ENCODE measurements at places on chromosomes 5 and 9. TPM values are rescaled to one million over a fixed set of nuclear protein-coding genes. Genes with fewer than 3 reads are reported as not detected.

DNA sequence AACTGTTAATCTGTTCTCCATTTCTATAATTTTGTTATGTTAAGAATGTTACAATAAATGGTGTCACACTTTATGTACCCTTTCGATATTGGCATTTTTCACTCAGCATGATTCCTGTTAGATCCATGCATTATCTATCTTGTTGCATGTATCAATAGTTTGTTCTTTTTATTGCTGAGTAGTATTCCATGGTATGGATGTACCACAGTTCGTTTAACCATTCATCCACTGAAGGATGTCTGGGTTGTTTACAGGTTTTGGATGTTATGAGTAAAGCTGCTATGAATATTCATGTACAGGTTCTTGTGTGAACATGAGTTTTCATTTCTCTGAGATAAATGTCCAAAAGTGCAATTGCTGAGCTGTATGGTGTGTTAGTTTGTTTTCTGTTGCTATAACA is 26.3 kb upstream of the CCDC112 start:
- H3K27me3 ChIP-seq = no peaks in the 10 kb centered on the region
- no peak for DNase-seq
- H3K36me3 ChIP-seq = no peaks in the 10 kb centered on the region
- H3K4me3 ChIP-seq = no peak overlapping the region
- H3K27ac ChIP-seq = no peak overlapping the region
- no peaks in the 10 kb centered on the region for H3K4me1 ChIP-seq

- H3K27ac ChIP-seq = peak within 1 kb of the TSS; percentile 96
- peak within 1 kb of the TSS; percentile 91 for H3K4me3 ChIP-seq
- H3K27me3 ChIP-seq = no peaks in the 10 kb centered on the region
- DNase-seq = no peak
- peaks cover 43% of the 10 kb centered on the region for H3K4me1 ChIP-seq
- no peaks in the 10 kb centered on the region for H3K36me3 ChIP-seq
Measured at GRCh38 chr9:134325813-134326723, at the start of gene RXRA. RXRA (plus strand) TSS chr9:134326455; CDS start chr9:134326632, 177 bp downstream.

- no peaks in the 10 kb centered on the region for H3K4me1 ChIP-seq
- DNase-seq = no peak
- no peaks in the 10 kb centered on the region for H3K36me3 ChIP-seq
- H3K27ac ChIP-seq = no peak overlapping the region
- no peak overlapping the region for H3K4me3 ChIP-seq
Measured at GRCh38 chr5:117859176-117859575, 1129.2 kb downstream of the DTWD2 start.

DNA sequence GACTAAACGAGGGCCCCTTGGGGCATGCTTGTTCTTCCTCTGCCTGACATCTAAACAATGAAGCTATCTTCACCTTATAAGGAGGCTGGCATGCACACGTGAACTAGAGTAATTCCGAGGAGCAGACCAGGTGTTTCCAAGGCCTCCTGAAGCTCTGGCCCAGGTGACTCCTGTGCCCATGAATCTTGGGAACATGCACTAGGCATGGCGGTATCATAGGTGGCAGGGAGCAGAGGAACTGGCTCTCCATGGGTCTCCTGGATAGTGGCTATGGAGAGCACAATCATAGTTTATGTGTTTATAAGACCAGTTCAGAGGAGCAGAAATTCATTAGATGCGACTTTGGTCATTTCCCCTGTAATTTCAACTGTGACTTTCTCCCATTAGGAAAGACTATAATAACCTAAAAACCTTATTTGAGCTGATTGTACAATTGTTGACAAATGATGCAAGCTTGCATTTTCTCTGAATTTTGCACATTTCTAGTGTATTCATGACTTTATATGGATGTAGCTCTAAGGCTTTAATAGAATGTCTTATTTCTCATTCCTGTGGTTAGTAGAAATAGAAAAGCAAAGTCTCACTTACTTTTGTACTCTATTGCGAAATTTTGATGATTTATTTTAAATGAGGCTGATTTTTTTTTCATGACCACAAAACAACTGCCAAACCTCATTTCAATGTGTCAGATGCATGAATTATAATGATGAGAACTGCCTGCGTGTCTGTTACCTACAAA is 135.3 kb upstream of the RPS23 start:
- H3K27ac ChIP-seq = peak overlapping the region; percentile 52
- no peak for DNase-seq
- no peak overlapping the region for H3K4me3 ChIP-seq

DNA sequence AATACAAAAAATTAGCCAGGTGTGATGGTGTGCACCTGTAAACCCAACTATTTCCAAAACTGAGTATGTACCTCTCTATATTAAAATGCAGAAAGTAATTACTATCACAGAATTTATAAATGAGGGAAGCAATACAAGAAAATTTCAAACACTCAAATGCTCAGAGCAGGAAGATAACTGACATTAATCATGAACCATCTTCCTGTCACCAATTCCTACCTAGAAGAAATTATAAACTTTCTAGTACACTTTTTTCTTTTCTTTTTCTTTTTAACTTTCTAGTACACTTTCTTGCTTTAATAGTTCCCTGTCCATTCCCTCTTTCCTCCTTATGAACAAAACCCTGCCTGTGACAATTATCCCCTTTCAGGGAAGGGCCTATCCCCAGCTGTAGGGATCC is 106.8 kb downstream of the MED27 start:
- no peaks in the 10 kb centered on the region for H3K27me3 ChIP-seq
- no peak overlapping the region for H3K27ac ChIP-seq
- no peaks in the 10 kb centered on the region for H3K36me3 ChIP-seq
- DNase-seq = no peak
- no peaks in the 10 kb centered on the region for H3K4me1 ChIP-seq
- H3K4me3 ChIP-seq = no peak overlapping the region

DNA sequence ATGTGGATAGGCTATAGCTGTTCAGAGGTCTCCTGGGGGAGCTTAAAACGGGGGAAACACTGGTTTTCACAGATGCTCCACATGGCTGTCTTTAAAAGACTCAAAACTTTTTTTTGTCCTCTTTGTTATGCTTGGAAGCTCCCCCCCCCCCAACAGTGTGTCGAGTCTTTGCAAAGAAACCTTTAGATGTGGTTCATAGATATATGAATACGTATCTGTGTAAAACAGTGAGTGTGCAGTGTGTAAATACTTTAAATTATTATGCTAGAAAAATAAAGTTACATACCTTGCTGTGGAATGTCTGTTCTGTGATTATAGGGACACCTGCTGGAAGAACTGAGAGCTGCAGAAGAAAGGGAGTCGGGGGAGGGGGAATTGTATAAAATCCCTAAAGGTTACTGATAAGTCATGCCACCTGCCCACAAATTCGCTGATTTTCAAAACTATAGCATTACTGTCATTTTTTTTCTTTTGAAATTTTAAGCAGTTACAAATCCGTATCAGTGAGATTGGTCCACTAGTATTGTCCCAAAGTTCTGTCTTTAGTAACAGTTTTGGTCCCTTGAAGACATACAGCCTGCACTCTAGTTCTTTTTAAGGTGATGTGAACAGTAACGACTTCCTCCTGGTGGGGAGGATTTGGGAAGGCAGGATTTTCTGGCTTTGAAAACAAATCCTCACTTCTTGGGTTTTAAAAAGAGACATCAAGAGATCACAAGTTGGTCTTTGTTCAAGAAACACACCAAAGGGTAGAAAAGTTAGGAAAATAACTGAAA is 22.9 kb downstream of the RGMB start:
- no peak overlapping the region for H3K27ac ChIP-seq
- H3K4me3 ChIP-seq = no peak overlapping the region
- H3K4me1 ChIP-seq = no peaks in the 10 kb centered on the region
- no peaks in the 10 kb centered on the region for H3K27me3 ChIP-seq

MELK gene
- not detected for total RNA-seq

DNA sequence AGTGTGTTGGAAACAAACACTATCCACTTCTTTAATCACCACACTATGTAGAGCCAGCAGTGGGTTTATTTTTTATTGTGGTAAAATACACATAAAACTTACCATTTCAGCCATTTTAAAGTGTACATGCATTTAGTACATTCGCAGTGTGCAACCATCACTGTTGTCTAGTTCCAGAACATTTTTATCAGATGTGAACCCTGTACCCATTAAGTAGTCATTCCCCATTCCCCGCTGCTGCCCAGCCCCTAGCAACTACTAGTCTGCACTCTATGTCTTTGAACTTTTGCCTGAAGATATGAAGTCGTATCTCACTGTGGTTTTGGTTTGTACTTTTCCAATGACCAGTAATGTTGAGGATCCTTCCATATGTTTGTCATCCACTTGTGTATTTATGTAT is 30.2 kb upstream of the F2R start:
- DNase-seq = no peak
- no peak overlapping the region for H3K4me3 ChIP-seq
- H3K27ac ChIP-seq = no peak overlapping the region
- no peaks in the 10 kb centered on the region for H3K27me3 ChIP-seq

DNA sequence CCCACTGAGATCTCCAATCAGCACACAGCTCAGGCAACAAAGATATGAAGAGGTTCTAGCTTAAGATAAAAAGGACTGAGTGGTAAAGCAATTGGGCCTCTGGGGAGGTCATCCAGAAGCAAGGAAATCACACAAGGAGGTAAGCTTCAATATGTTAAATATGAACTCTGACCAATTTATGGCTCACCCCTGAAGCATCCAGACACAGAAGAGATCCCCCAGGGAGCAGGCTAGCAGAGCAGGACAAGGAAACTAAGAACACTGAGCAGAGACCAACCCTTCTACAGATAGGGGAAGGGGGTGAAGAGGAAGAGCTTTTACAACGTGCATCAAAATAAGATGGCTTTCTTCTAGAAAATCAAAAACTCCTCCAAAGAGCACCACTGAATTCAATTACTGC is 616.2 kb downstream of the DNAH5 start:
- no peaks in the 10 kb centered on the region for H3K4me1 ChIP-seq
- H3K27ac ChIP-seq = no peak overlapping the region
- H3K36me3 ChIP-seq = no peaks in the 10 kb centered on the region
- DNase-seq = no peak
- no peaks in the 10 kb centered on the region for H3K27me3 ChIP-seq

UBE2D2 gene
- 51.9 TPM for total RNA-seq

DNA sequence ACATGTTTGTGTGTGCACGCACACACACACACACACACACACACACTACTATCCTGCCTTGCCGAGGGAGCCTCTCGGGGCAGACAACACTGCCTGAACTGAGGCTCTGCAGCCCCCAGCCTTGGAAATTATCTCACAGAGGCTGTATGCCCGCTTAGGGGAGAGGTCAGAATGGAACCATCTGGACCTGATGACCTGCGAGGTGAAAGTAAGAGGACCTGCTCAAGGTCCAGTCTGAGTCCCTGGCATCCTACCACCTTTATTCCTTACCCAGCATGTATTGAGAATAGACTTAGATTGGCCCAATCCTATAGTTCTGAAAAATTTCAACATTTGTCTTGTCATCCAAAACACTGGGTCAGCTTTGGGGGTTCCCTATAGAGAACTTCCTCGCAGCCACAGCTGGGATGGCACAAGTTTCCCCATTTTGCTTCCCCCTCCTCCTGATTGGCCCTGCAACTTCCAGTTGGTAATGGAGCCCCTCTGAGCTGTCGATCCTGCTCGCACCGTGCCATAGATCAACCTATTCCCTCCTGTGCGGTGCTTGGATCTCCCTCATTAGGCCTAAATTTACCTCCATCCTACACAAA is 10.2 kb downstream of the MVB12B start:
- no peak for DNase-seq
- peaks cover 8% of the 10 kb centered on the region for H3K36me3 ChIP-seq
- no peak overlapping the region for H3K27ac ChIP-seq
- peaks cover 6% of the 10 kb centered on the region for H3K4me1 ChIP-seq
- no peak overlapping the region for H3K4me3 ChIP-seq

GRCh38 chr5:26482810-26483375 is 555.5 kb downstream of the CDH9 start:
- DNase-seq = no peak
- no peaks in the 10 kb centered on the region for H3K36me3 ChIP-seq
- H3K27me3 ChIP-seq = no peaks in the 10 kb centered on the region

TOR2A gene
- 14.5 TPM for total RNA-seq

DNA sequence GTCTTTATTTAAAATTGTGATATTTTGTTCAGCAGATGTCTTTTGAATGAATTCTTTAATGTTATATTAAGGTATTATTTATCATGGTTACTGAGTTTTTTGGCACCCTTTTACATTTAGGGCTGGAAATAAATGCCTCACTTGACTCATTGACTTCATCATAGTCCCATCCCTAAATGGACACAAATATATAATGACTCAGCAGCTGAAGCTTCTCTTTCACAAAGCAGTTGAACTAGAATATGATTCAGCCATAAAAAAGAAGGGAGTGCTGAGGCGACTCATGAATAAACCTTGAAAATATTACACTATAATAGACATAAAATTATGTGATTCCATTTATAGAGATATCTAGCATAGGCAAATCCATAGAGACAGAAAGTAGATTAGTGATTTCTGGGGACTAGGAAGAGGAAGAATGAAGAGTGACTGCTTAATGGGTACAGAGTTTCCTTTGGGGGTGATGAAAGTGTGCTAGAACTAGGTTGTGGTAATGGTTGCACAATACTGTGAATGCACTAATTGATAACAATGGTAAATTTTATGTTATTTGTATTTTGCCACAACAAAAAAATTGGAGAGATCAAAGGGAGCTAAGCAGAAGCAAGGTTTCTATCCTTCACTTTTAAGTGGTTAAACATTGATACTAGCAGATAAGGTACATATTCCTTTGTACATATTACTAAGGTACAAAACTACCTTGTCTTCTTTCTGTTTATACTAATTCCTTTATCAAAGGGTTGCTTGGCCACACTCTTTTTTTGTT is 449.6 kb downstream of the NTRK2 start:
- H3K36me3 ChIP-seq = no peaks in the 10 kb centered on the region
- no peaks in the 10 kb centered on the region for H3K27me3 ChIP-seq
- DNase-seq = no peak
- no peak overlapping the region for H3K27ac ChIP-seq
- H3K4me1 ChIP-seq = no peaks in the 10 kb centered on the region

GRCh38 chr9:111527347-111527746 is 2.4 kb downstream of the ZNF483 start:
- H3K27ac ChIP-seq = no peak overlapping the region
- DNase-seq = no peak
- no peaks in the 10 kb centered on the region for H3K27me3 ChIP-seq
- peaks cover 20% of the 10 kb centered on the region for H3K36me3 ChIP-seq
- no peak overlapping the region for H3K4me3 ChIP-seq
- H3K4me1 ChIP-seq = peaks cover 5% of the 10 kb centered on the region

SHOC1 gene
- not detected for total RNA-seq

DNA sequence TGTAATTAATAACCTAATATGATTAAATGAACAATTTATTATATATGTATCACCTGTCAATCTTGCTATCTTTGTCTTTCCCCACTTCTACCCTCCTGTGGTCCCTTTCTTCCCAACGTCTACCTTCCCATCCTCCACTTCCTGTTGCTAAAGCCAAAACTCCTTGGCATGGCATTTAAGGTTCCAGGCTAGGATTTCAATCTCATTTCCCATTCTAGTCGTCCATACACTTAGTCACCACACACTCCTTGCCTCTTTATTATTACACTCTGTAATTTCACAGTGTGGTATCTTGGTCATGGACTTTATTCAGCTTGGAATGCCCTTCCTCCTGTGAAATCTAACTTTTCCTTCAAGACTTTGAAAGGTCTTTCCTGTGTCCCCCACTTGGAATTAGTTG is 115.3 kb downstream of the SEMA6A start:
- H3K4me1 ChIP-seq = peaks cover 17% of the 10 kb centered on the region
- H3K4me3 ChIP-seq = no peak overlapping the region
- H3K27ac ChIP-seq = no peak overlapping the region
- DNase-seq = no peak
- H3K27me3 ChIP-seq = no peaks in the 10 kb centered on the region

Measured in thoracic aorta (tissue), 2 donors.